ENCODE measurements at places on chromosomes 5 and 9. TPM values are rescaled to one million over a fixed set of nuclear protein-coding genes. Genes with fewer than 3 reads are reported as not detected.
A peak's percentile ranks its signal among the peaks of the same experiment; 100 is the strongest.

Gene ARHGEF39
- total RNA-seq: 1.5 TPM

GRCh38 chr5:10552183-10553143, 11.4 kb upstream of the ANKRD33B start:
- H3K4me3 ChIP-seq: no peak overlapping the region
- no peaks in the 10 kb centered on the region for H3K27me3 ChIP-seq
- H3K4me1 ChIP-seq: no peaks in the 10 kb centered on the region
- H3K27ac ChIP-seq: no peak overlapping the region
- DNase-seq: no peak
- H3K36me3 ChIP-seq: no peaks in the 10 kb centered on the region

GRCh38 chr9:34328500-34328986, 525 bp downstream of the KIF24 start:
- DNase-seq: no peak
- no peaks in the 10 kb centered on the region for H3K4me1 ChIP-seq
- peak overlapping the region; percentile 57 for H3K27ac ChIP-seq
- H3K4me3 ChIP-seq: peak overlapping the region; percentile 91

GRCh38 chr9:127789179-127789578, 3.3 kb downstream of the CDK9 start:
- H3K27ac ChIP-seq: no peak overlapping the region
- no peak overlapping the region for H3K4me3 ChIP-seq
- DNase-seq: no peak
- H3K27me3 ChIP-seq: no peaks in the 10 kb centered on the region

DNA sequence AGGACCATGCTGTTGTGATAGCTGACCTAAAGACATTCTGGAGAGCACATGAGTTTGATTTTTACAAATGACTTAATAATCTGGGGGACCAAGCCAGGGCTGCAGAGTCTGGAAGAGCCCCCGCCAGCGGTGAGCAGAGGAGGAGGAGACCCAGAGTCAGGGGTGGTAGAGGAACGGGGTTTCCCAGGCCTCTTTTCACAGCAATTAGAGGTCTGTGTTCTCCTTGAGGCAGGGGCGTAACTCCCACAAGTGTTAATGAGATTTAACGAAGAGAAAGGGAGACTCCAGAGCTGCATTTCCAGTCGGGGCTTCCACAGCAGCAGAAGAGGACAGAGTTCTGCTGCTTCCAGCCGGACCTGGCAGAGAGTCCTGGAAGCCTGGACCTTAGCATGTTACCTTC, 137.9 kb upstream of the SLC24A2 start:
- H3K27ac ChIP-seq: no peak overlapping the region
- no peak overlapping the region for H3K4me3 ChIP-seq
- H3K27me3 ChIP-seq: no peaks in the 10 kb centered on the region
- no peaks in the 10 kb centered on the region for H3K4me1 ChIP-seq
- DNase-seq: no peak
- no peaks in the 10 kb centered on the region for H3K36me3 ChIP-seq
